Skeletal muscle cell (primary cell): ENCODE measurements at places on chromosomes 4 and X.
A peak's percentile ranks its signal among the peaks of the same experiment; 100 is the strongest.

- no peak for DNase-seq
These were observed 68.7 kb downstream of the ENPP6 start for GRCh38 chr4:184148738-184149637.

DNA sequence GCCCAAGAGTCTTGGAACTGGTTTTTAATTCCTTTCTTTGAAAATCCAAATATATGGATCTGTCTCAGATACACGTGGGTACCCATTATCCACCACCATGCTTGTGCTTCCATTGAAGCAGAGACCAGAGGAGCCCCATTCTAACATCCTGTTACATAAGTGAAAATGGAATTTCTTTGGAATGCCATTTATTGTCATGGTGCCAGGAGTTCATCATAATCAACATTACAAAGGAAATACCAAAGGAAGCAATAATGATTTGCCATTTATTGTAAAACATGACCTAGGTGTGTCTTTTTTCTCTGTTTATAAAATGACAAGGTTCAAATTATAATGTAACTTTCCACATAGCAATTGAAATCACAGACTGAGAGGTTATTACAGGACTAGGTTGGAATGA, 61.7 kb downstream of the PALLD start:
- DNase-seq, result no peak

- DNase-seq, result no peak
These were observed 10.1 kb upstream of the FGG start for GRCh38 chr4:154622598-154622997.

- DNase-seq, result no peak
These were observed 174.5 kb upstream of the DKK2 start for GRCh38 chr4:107210450-107211239.

DNA sequence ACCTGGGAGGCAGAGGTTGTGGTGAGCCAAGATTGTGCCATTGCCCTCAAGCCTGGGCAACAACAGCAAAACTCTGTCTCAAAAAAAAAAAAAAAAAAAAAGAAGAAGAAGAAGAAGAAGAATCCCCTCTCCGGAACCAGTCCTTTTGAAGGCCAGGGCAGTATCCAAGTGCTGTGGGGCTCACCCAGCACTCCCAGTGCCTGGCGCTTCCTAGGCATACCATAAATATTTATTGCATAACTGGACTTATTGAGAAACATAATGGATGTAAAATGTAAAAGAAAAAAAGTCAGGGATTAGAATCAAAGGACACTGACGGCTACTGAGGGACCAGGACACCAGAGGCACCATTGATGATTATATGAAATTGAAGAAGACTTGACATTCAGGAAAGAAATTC, 162.1 kb upstream of the KIT start:
- no peak for DNase-seq

DNA sequence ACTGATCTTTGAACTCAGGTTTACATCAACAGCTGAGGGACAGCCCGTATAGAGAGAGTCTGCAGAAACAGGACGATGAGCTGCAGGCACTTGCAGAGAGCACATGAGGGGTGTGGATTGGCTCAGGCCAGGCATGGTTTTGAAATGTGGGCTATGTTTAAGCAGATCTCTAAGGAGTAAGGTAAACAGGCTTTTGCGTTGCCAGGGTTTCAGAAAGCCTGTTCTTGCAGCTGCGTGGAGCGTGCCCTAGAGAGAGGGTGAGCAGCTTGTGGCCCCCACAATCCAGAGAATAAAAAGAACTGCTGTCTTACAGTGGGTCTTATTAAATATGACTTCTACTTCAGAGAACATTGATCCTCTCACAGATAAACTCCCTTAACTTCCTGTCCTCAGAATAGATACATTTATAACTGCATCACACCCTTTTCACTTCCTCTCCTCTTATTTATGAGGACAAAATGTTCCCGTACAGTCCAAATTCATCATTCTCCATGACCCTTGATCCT, 64.1 kb downstream of the TMA16 start:
- no peak for DNase-seq

GRCh38 chrX:47704736-47705135, 45.8 kb upstream of the UXT start:
- no peak for DNase-seq

- no peak for DNase-seq
These were observed 63.6 kb downstream of the PCDH7 start for GRCh38 chr4:30783751-30784150.

DNA sequence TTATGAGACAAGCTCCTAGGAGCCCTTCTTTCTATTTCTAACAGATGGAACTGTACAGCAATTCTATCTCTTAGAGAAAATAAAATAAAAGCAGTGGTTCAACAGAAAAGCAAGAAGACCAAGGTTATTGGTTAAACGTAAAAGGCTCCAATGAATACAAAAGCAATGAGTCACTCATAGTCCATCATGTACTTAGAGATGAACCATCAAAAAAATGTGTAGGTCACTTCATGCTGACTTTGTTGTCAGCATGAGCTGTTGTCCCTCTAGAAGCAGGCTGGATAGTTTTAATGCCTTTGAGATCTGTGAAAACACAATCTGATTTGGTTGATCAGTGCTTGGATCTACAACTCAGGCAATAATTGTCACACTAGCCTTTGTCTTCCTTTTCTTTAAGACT, 378.6 kb upstream of the ANXA10 start:
- peak; percentile 58 for DNase-seq

- DNase-seq, result peak; percentile 64
These were observed 50.8 kb upstream of the ADGRL3 start for GRCh38 chr4:61149278-61149677.

DNA sequence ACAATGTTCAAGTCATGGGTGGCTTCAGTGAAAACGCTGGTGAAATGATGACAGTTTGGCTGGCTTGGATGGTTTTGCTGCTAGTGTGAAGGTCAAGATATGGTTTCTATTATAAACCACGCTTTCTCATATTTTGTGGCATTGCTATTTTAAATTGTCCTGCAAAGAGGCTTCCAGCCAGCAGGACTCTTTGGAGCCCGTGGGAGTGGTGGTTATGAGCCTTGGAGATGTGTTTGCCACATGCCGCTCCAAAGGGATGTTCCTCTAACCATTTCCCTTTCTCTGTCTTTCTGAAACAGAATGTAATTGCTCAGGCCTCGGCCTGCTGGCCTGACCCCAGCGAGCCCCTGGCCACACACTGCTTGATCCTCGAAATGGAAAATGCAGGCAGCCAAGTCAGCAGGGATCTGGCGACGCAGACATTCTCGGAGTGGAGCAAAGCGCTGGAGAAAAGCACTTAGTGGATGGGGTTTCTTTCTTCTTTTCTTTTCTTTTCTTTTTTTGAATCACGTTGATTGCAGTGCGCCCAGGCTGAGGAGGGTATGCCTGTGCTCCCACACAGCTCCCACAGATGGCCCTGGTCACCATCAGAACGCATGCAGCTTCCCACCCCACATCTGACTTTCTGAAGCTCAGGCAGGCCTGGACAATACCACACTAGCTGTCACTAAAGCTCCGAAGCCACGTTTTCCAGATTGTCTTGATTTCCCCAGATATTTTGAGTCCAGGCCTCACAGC, 114.0 kb downstream of the ENPP6 start:
- no peak for DNase-seq

DNA sequence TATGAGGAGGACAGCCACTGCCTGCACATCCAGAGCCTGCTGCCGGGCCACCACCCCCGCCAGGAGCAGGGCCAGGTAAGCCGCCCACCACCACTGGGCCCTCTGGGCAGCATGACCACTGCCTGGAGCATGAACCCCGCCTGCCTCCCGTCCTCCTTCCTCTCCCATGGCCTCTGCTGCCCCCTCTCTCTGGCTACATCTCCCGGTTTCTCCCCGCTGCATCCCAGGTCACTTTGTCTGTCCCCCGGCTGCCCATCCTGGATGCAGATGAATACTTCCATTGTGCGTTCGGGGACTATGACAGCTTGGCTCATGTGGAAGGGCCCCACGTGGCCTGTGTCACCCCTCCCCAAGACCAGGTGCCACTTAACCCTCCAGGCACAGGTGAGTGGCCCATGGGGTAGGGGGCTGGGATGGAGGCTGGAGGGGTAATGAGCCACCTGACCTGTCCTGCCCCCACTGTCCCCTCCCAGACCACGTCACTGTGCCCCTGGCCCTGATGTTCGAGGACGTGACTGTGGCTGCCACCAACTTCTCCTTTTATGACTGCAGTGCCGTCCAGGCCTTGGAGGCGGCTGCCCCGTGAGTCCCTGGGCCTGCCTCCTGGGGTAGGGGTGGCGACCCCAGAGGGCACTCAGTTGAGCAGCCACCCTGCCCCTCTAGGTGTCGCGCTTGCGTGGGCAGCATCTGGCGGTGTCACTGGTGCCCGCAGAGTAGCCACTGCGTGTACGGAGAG, 6.0 kb downstream of the PLXNB3 start:
- DNase-seq, result no peak

DNA sequence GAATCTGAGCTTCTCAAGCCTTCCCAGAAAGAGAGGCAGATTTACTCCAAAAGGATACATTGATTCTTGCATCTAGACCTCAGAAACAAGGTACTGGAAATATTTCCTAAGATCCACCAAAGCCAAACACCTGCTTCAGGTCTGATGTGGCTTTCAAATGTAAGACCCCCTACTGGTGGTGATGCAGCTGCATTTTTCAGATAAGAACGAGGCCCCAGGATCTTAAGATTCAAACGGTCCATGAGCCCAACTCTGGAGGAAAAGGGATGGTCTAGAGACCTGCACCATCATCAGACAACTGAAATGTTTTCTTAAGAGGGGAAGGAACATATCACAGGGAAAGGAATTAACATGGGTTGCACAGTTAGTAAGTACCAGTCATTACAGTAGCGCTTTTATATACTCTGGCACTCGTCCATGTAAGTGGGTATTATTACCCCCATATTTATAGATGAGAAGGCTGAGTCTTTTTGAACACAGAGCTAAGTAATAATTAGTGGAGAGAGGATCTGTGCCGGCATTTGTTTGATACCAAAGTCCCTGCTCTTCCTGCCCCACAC, 73.7 kb downstream of the LEF1 start:
- no peak for DNase-seq

DNA sequence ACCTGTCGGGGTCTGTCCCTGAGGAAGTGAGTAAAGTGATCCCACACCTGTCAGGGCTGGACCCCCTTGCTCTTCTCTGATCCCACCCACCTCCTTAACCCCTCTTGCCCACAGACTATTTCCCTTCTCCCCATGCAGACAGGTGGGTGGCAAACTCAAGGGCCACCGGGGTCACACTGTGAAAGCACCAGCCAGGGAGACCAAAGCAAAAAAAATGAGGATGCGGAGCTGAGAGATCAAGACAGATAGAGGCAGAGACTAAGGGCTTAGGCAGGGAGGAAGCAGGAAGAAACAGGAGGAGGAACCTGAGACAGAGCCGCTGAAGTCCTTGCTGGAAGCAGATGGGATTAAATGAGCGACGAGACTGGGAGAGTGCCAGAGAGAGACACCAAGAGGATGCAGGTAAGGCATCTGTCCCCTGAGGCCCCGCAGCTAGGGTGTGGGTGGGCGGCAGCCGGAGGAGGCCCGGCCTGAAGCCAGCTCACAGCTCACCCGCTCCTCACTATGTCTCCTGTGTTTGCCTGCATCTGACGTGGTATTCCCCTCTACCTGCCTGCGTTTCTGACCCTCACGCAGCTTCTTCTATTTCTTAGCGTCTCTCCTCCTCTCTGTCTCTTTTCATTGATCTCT, 7.2 kb downstream of the TIMM17B start:
- no peak for DNase-seq

GRCh38 chrX:15679246-15679645, 14.6 kb upstream of the CLTRN start:
- no peak for DNase-seq

- DNase-seq, result no peak
These were observed 212.1 kb upstream of the POF1B start for GRCh38 chrX:85591536-85591935.

GRCh38 chr4:83234902-83235644, 49.5 kb downstream of the COQ2 start:
- DNase-seq, result no peak

DNA sequence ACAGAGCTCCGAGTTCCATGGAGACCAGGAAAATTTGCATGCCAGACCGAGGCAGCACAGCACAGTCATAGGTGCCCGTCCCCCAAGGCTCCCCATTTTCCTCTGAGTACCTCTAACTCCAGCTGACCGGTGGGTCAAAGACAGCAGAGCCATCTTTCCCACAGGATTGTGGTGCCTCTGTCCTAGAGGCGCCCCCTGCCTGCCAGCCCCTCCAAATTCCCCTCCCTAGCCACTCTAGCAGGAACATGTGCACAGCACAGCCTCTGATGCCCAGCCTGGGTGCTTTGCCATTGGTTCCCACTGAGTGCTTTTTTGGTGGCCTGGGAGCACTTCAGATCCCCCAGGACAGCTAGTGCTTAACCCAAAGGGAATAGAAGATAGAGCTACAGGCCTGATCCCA, 368.5 kb upstream of the PABPC5 start:
- DNase-seq, result no peak

DNA sequence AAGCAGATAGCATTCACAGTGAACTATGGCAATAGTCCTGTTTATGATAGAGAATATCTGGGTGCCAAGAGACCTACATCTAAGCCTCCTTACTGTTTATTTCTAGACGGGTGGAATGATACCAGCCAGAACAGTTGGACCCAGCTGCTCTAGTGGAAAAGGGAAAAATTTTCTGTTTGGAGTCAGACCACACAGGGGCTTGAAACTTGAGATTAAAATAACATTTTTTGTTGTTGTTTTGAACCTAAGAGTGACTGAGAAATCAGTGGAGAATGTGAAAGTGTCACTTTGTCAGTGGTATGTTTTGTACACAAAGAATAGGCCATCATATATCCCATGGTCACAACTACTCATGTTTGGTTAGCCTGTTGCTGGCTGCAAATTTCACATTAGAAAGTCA, 105.7 kb downstream of the AGTR2 start:
- no peak for DNase-seq

GRCh38 chr4:69360271-69360670, 80.0 kb downstream of the UGT2B28 start:
- peak; percentile 42 for DNase-seq

- no peak for DNase-seq
These were observed 32.2 kb downstream of the UNC5C start for GRCh38 chr4:95516528-95517017.

DNA sequence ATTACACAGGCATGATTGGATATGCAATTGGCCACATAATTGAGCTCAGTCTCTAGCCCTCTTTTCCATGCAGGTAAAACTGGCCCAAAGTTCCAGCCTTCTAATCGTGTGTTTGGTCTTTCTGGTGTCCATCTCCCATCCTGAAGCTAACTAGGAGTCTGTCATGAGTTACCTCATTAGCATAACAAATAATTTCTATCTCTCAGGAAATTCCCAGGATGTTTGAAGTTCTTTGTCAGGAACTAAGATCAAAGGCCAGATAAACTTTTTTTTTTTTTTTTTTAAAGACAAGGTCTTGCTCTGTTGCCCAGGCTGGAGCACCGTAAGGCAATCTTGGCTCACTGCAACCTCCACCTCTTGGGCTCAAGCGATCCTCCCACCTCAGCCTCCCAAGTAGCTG, 15.8 kb downstream of the ATXN3L start:
- no peak for DNase-seq

DNA sequence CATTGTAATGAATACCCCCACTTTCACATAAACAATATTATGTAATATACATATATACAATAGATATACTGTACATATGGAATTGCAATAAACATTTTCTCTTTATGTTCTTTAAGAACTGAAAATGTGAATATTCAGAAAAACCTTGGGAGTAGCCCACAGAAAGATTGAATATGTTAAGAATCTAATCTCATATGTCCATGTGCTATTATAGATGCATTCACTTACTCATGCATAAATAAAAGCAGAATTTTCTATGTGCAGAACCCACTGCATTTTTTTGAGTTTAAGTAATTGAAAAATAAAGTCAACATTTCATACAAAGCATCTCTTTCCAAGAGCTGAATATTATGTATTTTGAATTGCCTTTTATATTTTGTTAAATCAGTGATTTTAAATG, 902.3 kb downstream of the PCDH19 start:
- DNase-seq, result no peak
